Uterine smooth muscle cell (primary cell): ENCODE measurements at places on chromosomes 4 and X. TPM values are rescaled to one million over a fixed set of nuclear protein-coding genes. Genes with fewer than 3 reads are reported as not detected.

SERTM2 gene
- 1.9 TPM in 2 replicates for total RNA-seq

PSMD10 gene
- 117 and 144 TPM in 2 replicates for total RNA-seq

DOCK11 gene
- total RNA-seq = 39.5 and 43.0 TPM in 2 replicates

VCX2 gene
- not detected in 2 replicates for total RNA-seq

CPLX1 gene
- under 0.01 TPM in 1 of 2 replicates, not detected in the other for total RNA-seq
